Amniotic epithelial cell (primary cell): ENCODE measurements at places on chromosomes 2 and 18.

GRCh38 chr2:111169268-111169667 lies 48.6 kb downstream of the BCL2L11 start:
- DNase-seq: no peak

GRCh38 chr2:20467789-20468548 lies 21.1 kb downstream of the RHOB start:
- no peak for DNase-seq

DNA sequence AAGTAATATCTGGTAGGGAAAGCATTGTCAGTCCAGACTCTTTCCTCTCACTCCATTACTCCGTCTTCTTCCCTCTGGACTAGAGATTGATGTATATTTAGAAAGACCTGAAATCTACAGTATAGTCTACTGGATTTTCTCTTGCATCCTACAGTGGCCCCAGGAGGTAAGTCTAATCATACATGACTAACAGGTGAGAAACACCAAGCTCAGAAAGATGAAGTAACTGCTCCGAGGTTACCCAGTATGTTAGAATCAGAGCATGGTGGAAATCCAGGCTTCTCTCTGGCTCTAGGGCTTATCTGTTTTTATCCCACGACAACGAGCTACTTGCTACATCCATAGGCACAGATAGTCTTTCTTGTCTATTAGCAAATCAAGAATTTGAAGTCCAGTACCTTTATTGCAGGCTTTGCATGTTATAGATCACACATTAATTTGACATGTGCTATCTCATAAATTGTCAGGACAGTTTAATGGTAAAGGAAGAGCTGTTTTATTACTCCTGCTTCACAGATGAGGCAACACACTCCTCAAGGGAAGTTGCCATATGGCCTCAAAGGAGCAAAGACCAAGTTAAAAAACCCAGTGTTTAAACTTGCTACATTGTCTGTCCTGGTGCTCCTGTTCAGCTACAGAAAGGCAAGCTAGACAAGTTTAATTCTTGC lies 484.3 kb downstream of the THSD7B start:
- DNase-seq: no peak

DNA sequence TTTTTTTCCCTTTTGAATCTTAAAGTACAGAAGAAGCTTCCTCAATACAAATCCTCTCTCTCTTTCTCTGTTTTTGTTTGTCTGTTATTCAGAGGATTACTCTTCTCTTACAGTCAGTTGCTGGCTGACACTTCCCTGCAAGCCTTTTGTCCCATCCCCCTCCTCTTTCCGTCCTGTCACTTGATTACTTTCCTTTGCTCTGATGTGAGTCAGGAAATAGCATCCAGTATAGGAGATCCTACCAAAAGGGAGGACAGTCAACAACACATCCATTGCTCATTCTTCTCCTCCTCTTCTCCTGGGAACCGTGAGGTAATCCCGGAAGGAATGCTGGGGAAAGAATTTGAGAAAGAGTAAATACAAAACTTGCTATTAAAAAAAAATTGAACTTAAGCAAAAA lies 79.3 kb upstream of the SCN7A start:
- peak; percentile 60 for DNase-seq

DNA sequence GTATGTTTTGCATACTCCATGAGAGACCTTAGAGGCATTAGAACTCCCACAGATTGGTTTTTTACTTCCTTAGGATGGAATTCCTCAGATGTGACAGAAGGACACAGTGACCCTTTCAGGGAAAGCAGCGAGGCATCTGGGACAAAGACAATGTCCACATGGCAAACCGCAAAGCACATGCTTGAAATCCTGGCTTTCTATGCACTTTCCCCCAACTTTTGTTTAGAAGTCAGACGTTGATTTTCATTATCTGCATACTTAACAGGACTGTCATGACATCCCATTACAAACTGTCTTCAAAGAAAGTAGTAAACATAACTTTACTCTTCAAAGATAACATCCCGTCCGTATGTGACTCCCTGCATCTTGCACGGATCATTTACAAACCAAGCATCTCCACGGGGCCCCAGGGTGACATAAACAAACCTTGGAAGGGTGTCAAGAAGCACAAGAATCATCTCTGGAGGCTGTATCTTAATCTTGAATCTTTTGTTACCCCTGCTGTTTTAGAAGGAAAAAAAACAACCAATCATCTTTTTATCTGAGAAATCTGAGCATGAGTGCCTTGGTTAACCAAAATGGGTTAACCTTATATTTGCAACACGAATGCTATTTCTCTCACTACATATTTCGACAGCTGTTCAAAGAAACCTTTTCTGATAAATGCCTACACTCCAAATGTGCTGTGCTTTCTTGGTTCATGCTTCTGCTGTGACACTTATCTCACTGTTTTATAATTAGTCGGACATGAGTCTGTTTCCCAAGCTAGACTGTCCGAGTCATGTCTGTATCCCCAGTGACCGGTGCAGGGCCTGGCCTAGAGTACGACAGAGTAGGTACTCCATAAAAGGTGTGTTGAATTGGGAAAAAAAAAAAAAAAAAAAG lies 90.8 kb downstream of the CCBE1 start:
- DNase-seq: peak; percentile 83

DNA sequence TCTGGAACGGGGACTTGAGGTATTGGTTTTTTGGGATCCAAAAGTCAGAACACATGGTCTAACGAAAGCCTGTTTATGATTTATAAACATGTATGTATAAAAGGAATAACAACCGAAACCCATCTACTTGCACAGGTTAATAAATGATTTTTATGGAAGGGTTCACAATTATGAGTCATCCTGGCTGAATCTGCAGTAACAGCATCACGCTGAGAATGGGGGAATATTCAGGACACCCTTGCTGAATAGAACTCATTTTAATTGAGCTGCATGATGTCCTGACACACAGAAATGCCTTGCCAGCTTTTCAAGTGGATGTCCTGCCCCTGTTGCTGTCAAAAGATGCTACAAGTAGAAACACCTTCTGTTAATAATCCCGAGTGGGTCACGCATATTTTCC lies 54.7 kb upstream of the TGFA start:
- DNase-seq: no peak

DNA sequence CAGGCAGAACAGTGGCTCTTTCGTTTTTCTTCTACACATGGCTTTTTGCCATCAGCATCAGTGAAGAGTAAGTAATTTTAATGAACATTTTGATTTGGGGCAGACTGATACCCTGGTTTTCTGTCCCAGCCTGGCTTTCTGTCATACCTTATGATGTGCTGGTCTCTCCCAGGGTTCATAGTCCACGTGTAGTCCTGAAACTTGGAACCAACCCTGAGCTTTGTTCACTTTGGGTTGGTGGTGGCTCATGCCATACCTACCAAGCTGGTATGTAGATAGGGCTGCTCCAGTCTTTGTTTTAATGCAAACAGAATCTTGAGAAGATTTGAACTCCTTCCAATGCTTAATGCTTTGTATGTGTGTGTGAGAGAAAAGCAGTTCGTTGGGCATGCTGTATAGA lies 4.9 kb downstream of the COPS7B start:
- no peak for DNase-seq
